T-helper 2 cell (primary cell): ENCODE measurements at places on chromosomes 4 and X.
A peak's percentile ranks its signal among the peaks of the same experiment; 100 is the strongest.

DNA sequence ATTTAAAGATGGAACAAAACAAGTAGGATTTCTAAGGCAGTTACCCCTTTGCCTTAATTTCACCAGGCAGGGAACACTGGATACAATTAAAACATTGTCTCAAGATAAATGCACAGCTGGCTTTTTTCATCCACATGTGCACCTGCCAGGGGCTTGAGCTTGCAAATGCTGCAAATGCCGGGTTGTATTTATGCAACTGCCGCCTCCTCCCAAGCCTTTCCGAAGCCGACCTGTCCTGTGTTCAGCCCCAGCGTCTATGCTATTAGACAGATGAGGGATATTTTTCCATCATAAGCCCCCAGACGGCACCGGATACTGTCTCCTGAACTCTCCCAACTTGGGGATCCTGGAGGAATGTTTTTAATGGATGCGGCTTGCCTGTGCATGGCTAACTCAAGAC is 251.6 kb downstream of the CRLF2 start:
- no peak for DNase-seq

DNA sequence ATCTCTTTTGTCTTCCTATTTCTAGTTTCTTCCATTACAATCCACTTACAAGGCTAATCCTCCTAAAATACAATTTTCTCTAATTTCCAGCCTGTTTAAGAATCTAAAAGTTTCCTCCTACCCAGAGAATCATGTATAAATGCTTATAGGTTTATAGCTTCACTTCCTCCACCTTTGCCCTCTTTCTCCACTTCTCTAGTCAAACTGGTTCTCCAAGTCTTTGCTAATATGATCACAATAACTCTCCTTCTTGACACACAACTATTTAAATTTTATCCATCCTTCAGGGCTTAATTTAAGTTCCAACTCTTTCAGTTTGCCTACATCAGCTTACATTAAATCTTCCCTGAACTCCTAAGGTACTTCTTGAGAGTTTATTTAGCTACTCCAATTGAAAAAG is 69.2 kb downstream of the RPS6KA6 start:
- no peak for DNase-seq

DNA sequence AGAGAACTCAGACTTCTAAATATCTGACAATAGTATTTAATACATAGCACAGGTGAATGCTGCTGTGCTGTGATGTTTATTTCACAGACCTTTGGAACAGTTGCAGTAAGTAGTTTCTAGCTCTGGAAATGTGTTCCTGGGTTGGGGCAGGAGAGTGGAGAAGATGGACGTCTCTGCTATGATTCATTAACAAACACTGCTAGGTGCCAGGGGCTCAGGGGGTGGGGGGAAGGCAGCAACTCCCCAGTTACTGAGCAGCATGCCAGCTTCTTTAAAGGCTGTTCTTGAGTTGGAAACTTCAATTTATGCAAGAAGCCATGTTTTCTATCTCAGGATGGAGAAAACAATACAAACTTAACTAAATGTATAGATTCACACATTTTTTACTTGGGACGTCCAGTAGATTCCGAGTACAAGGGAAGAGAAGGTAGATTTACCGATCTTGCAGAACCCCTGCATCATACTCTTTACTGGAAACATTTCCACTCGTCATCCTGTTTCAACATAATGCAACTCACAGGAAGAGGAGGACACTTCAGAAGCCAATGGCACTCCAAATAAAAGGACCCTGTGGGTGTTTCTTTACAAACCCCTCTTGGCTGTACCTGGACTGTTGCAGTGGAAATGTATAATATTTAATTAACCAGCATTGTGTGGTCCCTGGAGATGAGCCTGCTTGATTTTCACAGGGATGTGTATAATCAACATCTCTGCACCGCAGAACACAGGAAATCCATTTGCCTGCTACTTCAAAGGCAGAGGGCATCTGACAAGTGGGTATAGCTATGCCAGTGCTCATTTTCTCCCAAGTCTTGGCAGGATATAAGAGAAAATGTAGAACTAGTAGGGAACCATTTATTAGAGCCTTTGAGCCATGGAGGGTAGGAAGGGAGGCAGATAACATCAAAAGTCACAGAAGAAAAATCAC is 171.4 kb downstream of the SH3KBP1 start:
- DNase-seq = no peak

- DNase-seq = no peak
Measured at GRCh38 chr4:65456579-65456978, 213.7 kb downstream of the EPHA5 start.

DNA sequence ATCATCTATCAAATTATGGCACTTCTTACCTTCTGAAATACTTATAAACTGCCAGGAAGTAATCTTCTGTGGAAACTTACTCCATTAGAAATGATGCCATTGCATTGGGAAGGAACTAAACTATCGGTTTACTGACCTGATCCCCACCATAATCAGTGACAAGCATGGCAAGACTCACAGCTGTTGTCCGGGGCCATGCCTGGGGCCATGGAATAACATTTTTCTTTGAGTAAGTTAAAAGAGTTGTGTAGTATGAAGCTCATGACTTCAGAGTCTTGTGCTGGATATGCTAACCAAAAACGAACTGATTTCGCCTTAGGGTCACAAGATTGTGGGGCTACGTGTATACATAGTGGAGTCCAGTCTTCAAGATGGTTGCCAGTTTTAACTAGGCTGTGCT is 15.4 kb downstream of the MTHFD2L start:
- no peak for DNase-seq

- no peak for DNase-seq
Measured at GRCh38 chr4:142777045-142777743, 68.9 kb downstream of the INPP4B start.

DNA sequence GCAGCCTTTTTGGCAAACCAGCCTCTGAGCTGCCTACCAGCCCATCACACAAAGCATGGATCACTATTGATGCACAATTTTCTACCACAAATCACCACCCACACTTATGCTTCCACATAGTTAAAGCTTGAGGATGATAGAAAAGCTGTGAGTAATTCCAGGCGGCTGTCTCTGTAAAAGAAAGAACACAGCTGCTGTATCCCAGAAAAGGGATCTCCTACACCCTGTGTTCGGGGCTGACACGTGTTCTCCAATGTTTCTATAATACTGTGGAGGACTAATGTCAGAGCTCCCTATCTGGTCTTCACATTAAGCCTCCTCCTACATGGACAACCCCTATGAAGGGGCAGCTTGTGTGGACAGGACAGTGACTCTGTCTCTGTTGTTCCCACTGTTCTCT is 12.5 kb upstream of the BRS3 start:
- no peak for DNase-seq

DNA sequence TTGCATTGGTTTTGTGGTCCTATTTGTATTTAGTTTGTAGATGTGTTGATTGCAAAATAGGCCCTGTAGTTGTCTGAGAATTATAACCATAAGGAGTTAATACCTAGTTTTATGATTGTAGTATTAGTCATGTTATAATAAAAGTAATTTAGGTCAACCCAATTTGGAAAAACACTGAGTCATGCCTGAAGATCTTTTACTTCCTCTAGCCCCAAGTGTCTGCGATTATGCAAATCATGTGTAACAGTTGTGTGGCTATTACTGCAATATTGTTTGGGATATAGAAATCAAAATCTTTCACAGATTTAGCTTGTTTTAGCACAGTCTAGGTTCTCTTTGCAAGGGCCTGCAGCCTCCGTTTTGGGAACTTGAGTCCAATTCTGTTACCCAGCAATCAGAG is 12.6 kb downstream of the SRD5A3 start:
- no peak for DNase-seq

GRCh38 chr4:56414135-56414670 is 21.2 kb downstream of the PPAT start:
- DNase-seq = no peak

DNA sequence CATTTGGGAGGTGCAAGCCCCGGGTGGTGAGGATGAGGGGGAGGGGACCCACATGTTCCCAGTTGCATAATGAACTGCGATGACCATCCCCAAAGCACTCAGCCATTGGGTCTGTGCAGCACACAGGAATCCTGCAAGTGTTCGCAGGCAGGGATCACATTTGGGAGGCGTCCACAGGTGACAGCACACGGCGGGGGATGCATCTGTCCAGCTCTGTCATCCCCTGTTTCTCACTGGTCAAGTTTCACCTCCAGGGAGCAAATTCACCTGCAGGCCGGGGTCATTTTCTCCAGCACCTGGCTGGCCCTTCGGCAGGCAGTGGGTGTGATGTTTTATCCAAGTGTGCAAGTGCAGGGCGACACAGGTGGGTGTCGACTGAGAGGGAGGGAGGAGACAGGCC is 33.3 kb upstream of the SORCS2 start:
- DNase-seq = no peak

DNA sequence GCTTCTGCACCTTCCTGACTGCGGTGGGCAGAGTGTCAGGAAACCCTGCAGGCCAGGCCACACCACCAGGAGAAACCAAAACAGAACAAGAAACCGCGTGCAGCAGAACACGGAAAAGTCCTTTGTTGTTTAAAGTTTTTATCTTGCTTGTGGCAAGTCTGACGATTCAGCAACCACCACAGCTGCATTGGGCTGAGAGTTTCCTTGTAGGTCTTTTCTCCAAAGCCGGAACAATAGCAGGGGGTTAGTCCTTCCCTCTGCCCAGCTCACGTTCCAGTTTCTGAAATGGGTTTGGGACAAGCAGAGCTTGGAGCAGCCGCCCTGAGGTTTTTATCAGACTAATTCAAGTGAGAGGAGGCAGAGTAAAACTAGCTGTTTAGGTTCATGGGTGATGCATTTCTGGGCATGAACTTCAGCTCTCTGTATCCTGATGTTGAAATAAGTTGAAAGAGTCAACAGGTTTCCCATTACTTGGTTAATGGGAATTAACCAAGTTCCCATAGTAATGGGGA is 216.9 kb downstream of the PTTG2 start:
- peak; percentile 93 for DNase-seq

GRCh38 chr4:156336511-156336910 is 382.8 kb upstream of the CTSO start:
- DNase-seq = no peak

DNA sequence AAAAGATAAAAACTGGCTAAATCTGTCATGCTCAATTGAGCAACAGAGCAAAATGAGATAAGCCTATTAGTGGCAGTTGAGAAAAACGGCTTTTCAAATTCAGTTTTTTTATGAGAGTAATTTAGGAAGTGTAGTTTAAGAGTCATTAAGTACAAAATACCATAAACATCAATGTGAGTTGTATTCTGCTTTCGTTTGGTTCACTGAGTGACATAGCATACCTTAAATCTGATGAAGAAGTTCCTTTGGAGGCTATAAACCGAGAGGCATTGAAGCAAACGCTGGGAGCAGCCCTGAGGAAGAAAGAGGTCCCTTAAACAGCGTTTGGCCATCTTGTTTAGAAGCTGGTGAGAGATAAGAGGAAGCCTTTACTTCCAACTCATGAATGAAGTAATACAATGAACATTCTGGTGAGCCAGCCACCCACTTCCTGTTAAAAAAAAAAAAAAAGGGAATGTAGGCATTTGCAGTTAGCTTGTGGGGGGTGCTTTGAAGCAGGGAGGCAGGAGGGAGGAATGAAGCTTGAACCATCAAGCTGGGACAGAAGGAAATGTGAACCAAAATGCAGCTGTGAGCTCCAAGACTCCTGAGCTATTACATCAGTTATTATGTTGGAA is 132.3 kb downstream of the ZNF330 start:
- DNase-seq = no peak

- DNase-seq = peak; percentile 39
Measured at GRCh38 chrX:56232221-56233082, at the start of gene KLF8. KLF8 (plus strand) TSS chrX:56232356; CDS start chrX:56233335, 979 bp downstream.

GRCh38 chrX:97215186-97215585 is 331.5 kb downstream of the RPA4 start:
- no peak for DNase-seq

GRCh38 chr4:183960962-183961541 is 55.9 kb downstream of the STOX2 start:
- no peak for DNase-seq

DNA sequence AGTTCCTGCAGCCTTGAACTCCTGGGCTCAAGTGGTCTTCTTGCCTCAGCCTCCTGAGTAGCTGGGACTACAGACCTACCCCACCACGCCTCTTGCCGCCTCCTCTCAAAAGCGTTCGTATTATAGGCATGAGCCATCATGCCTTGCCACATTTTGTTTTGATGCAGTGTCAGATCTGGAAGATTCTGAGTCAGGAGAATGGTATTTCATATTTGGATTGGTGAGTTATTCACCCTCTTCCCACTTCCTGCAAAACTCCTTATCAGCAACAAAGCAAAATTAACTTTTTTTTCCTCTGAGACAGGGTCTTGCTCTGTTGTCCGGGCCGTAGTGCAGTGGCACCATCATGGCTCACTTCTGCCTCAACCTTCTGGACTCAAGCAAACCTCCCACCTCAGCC is 29.6 kb downstream of the REST start:
- no peak for DNase-seq
